ENCODE measurements at places on chromosomes 2 and 18. TPM values are rescaled to one million over a fixed set of nuclear protein-coding genes. Genes with fewer than 3 reads are reported as not detected.

GRCh38 chr2:47503481-47504070, 100.6 kb downstream of the MSH2 start:
- peaks cover 10% of the 10 kb centered on the region for H3K36me3 ChIP-seq
- H3K4me3 ChIP-seq, result no peak overlapping the region
- no peaks in the 10 kb centered on the region for H3K4me1 ChIP-seq

DNA sequence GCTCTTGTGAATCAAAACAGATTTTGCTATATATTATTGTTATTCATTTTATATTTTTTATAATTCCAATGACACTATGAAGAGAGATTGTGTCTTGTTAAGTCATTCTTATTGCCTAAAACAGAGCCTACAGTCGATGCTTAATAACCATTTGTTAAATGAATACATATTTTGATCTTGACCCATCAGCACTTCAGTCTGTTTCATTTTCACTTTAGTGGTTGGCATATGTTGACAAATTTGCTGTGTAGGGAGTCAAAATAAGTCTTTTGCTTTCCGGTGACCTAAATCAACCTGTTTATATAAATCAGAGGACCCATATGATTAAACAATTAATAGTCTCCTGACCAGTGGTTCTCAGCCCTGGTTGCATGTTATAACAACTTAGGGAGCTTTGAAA, 97.1 kb downstream of the TXNL1 start:
- no peaks in the 10 kb centered on the region for H3K27me3 ChIP-seq
- H3K36me3 ChIP-seq, result no peaks in the 10 kb centered on the region
- no peak overlapping the region for H3K4me3 ChIP-seq
- no peak for DNase-seq
- no peaks in the 10 kb centered on the region for H3K4me1 ChIP-seq

DNA sequence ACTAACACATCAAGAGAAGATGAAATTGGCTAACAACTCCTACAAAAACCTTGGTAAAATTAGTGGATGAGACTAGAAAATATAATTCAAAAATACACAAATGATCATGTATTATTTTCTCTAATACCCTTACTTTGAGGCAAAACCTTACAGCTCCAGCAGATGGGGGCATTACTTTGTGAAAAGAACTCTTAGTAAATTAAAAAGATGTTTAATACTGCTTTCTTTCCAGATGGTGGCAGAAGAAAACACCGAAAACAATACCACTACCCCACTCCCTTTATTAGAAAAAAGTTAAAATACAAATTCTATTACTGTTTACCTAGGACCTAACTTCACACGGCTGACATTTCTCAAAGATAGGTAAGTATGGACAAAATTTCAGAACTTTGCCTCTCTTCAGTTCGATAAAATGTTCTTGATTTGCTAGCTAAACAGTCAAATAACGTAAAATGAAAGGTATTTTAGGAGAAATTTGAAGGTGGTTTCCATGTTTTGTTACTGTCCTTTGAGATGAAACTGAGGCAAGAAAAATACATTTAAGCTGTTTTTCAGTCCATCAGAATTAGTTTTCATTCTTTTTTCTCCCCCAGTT, 30.6 kb downstream of the ORC4 start:
- no peaks in the 10 kb centered on the region for H3K27me3 ChIP-seq
- no peaks in the 10 kb centered on the region for H3K4me1 ChIP-seq
- H3K4me3 ChIP-seq, result no peak overlapping the region

Gene PRR30
- total RNA-seq, result not detected

Gene SRD5A2
- total RNA-seq, result not detected

- no peak overlapping the region for H3K27ac ChIP-seq
- no peaks in the 10 kb centered on the region for H3K36me3 ChIP-seq
- no peak overlapping the region for H3K4me3 ChIP-seq
- no peaks in the 10 kb centered on the region for H3K27me3 ChIP-seq
- H3K4me1 ChIP-seq, result peaks cover 15% of the 10 kb centered on the region
Measured at GRCh38 chr2:143513081-143513480, 383.9 kb downstream of the ARHGAP15 start.

DNA sequence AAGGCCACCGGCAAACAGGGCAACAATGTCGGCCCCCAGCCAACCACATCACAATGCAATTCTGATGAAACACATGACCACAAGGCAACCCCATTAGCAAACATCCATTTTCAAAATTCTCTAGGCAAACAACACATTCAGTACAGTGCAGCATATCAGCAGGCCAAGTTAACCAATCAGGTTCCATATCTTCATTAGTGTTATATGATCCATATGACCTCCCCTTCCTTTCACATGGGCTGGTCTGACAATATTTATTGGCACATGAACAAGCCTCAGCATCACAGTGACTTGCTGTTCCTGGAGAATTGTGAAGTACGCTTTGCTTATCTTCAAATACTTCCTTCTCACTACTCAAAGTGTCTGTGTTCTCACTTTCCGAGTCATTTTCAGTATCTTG, 19.8 kb downstream of the RNF103 start:
- H3K27me3 ChIP-seq, result no peaks in the 10 kb centered on the region
- no peak overlapping the region for H3K4me3 ChIP-seq

DNA sequence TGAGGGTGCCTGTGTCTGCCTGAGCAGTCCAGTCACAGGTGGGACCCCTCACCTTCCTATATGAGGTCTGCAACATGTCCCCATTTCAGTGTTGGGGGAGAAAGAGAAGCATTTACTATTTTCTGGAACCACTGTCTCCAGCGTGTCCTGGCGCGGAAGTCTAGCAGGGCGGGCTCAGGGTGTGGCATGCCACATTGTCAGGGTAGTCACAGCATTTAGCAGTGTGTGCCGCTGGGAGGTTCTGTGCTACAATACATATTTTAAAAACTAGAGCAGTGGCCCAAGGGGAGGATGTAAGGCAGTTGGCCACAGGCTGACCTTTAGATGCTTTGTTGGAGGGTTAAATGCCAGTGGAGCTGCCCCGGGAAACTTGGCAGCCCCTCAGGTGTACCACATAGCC, 12.5 kb downstream of the UBE2F start:
- no peaks in the 10 kb centered on the region for H3K27me3 ChIP-seq
- peaks cover 6% of the 10 kb centered on the region for H3K36me3 ChIP-seq
- no peak for DNase-seq
- peaks cover 6% of the 10 kb centered on the region for H3K4me1 ChIP-seq
- no peak overlapping the region for H3K4me3 ChIP-seq

GRCh38 chr2:120805602-120806001, 69.9 kb downstream of the GLI2 start:
- H3K4me3 ChIP-seq, result no peak overlapping the region
- DNase-seq, result no peak
- peaks cover 6% of the 10 kb centered on the region for H3K36me3 ChIP-seq
- no peak overlapping the region for H3K27ac ChIP-seq
- peaks cover 10% of the 10 kb centered on the region for H3K4me1 ChIP-seq

DNA sequence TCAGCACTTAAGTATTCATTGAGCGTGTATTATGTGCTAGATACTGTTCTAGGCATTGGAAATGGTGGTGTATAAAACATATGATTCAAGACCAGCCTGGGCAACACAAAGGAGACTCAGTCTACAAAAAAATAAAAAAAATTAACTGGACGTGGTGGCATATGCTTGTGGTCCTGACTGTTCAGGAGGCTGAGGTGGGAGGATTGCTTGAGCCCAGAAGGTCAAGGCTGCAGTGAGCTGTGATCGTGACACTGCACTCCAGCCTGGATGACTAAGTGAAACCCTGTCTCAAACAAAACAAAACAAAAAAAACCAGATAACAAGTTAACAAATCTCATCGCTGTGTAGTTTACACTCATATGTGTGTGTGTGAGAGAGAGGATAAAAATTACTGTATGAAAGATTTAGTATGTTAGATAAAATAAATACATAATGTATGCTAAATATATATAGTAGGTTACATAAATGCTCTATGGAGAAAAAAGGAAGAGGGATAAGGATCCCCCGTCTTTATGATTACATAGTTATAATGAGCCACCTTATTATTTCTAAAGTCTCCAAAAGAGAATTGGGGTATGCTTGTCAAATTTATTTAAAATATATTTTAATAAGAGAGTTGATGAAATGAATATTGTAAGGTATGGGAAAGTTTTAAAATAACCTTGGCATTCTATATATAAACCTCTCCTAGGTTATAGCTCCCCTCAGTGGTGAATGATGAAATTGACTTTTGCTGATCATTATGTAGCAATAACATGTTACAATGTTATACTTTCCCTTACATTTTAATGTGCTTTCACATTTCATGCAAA, 69.2 kb downstream of the EHBP1 start:
- H3K4me3 ChIP-seq, result no peak overlapping the region
- H3K36me3 ChIP-seq, result peaks cover 11% of the 10 kb centered on the region
- DNase-seq, result no peak
- H3K27ac ChIP-seq, result no peak overlapping the region
- no peaks in the 10 kb centered on the region for H3K4me1 ChIP-seq

Gene DOK6
- total RNA-seq, result 5.1 TPM

Gene ANKZF1
- total RNA-seq, result 58.3 TPM

Gene ABCG8
- not detected for total RNA-seq

DNA sequence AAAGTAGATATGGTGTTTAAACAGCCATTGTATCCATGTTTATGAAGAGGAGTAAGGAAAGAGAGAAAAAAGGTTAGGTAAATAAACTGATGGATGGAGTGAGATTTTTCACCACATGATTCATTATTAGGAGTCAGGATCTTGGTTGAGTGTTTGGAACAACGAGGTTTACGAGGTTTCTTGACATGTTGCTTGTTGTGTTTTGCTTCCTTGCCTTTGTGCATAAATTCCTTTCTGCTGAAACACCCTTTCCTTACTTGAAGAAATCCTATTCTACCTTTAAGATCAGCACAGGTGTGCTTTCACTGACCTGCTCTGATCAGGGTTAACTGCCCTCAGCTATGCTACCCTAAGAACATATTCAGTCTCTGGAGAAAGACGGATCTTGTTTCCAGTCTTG, 66.6 kb downstream of the EFEMP1 start:
- H3K27me3 ChIP-seq, result peaks cover 4% of the 10 kb centered on the region
- no peak overlapping the region for H3K27ac ChIP-seq
- H3K4me1 ChIP-seq, result no peaks in the 10 kb centered on the region
- H3K4me3 ChIP-seq, result no peak overlapping the region
- H3K36me3 ChIP-seq, result no peaks in the 10 kb centered on the region

Gene SLC66A3
- 7.3 TPM for total RNA-seq

GRCh38 chr2:204775766-204776165, 230.5 kb downstream of the PARD3B start:
- no peak for DNase-seq
- no peaks in the 10 kb centered on the region for H3K27me3 ChIP-seq
- peak overlapping the region; percentile 11 for H3K27ac ChIP-seq
- H3K36me3 ChIP-seq, result no peaks in the 10 kb centered on the region

GRCh38 chr18:33839452-33840211, 261.6 kb downstream of the ASXL3 start:
- H3K27me3 ChIP-seq, result no peaks in the 10 kb centered on the region
- DNase-seq, result no peak
- H3K4me1 ChIP-seq, result peaks cover 22% of the 10 kb centered on the region
- H3K27ac ChIP-seq, result no peak overlapping the region
- H3K4me3 ChIP-seq, result no peak overlapping the region

Gene SH3RF3
- 2.5 TPM for total RNA-seq

Gene MC5R
- not detected for total RNA-seq

Data from mesothelial cell of epicardium (in vitro differentiated cells).